ENCODE measurements at places on chromosomes 3 and 15. TPM values are rescaled to one million over a fixed set of nuclear protein-coding genes. Genes with fewer than 3 reads are reported as not detected.

The DIS3L gene
- total RNA-seq: 23.4 TPM

The ADAMTS17 gene
- 8.8 TPM for total RNA-seq

- no peaks in the 10 kb centered on the region for H3K27me3 ChIP-seq
- no peak overlapping the region for H3K4me3 ChIP-seq
- no peak for DNase-seq
- no peak overlapping the region for H3K27ac ChIP-seq
- H3K36me3 ChIP-seq: no peaks in the 10 kb centered on the region
These were observed 56.3 kb downstream of the ABI3BP start for GRCh38 chr3:100936931-100937330.

DNA sequence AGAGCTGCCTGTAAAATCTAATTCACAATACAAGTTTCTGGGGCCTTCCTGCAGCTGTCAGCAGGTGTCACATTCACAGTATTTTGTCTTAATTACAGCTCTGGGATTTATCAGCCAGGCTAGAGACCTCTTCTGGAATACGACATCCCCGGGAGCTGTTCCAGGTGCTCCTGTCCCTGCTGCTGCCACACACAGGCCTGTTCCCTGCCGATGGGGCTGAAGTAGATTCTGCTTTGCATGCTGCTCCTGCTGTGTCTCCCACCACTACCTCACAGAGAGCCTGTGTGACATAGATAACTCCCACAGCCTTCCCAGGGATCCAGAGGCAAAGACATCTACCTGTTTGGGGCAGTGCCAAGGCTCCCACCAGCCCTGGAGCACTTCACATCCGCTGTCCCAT is 20.4 kb downstream of the COLQ start:
- H3K27ac ChIP-seq: no peak overlapping the region
- DNase-seq: no peak
- no peaks in the 10 kb centered on the region for H3K36me3 ChIP-seq

GRCh38 chr3:126607214-126607908 is 47.6 kb downstream of the TXNRD3 start:
- no peaks in the 10 kb centered on the region for H3K36me3 ChIP-seq
- no peak overlapping the region for H3K4me3 ChIP-seq
- H3K27me3 ChIP-seq: no peaks in the 10 kb centered on the region
- no peaks in the 10 kb centered on the region for H3K4me1 ChIP-seq

DNA sequence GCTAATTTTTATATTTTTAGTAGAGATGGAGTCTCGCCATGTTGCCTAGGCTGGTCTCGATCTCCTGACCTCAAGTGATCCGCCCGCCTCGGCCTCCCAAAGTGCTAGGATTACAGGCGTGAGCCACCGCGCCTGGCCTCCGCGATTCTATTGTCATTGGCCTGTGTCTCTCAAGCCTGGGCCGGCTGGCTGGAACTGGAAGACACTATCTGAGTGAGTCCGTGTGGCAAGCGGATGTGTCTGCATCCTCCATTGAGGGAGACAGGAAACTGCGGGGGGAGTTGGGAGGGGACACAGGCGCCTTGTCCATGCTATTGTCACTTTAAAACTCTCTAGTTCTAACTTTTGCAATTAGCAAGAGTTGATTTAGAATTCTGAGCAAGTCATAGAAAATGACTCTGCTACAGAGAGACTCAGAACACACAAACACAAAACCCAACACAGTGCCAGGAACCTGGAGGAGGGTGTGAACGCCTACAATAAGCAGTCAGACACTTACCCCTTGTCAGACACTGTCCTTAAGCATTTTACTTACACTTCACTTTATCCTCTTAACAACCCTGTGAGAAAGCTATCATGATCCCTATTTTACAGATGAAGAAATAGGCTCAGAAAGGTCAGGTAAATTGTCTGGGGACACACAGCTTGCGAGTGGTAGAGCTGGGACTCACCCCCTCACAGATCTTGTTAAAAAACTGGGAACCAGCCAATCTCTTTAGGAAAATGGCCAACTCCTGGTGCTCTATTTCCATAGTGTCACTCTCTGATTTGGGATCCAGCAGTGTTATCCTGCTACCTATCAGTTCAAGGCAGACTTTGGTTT is 38.7 kb downstream of the ANP32A start:
- H3K4me1 ChIP-seq: no peaks in the 10 kb centered on the region
- H3K27ac ChIP-seq: no peak overlapping the region
- no peaks in the 10 kb centered on the region for H3K36me3 ChIP-seq
- DNase-seq: no peak
- no peak overlapping the region for H3K4me3 ChIP-seq

DNA sequence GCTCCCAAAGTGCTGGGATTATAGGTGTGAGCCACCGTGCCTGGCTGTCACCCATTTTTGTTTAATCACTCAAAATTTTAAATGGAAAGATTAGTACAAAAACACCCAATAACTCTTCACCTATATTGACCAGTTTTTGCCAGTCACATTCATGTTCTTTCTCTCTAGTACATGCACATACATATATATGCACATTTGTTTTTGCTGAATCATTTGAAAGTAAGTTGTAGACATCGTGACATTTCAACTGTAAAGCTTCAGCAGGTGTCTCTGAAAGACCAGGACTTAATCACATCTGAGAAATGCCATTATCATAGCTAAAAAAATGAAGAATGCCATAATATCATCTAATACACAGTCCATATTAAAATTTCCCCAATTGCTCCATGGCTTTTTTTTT is 6.5 kb upstream of the SEMA4B start:
- H3K27me3 ChIP-seq: no peaks in the 10 kb centered on the region
- peaks cover 19% of the 10 kb centered on the region for H3K4me1 ChIP-seq
- no peak for DNase-seq
- H3K27ac ChIP-seq: no peak overlapping the region

GRCh38 chr3:98343647-98344507 is 9.8 kb upstream of the OR5K4 start:
- H3K27ac ChIP-seq: no peak overlapping the region
- H3K4me1 ChIP-seq: no peaks in the 10 kb centered on the region
- no peaks in the 10 kb centered on the region for H3K27me3 ChIP-seq
- DNase-seq: no peak
- no peak overlapping the region for H3K4me3 ChIP-seq

- no peaks in the 10 kb centered on the region for H3K4me1 ChIP-seq
- H3K27me3 ChIP-seq: no peaks in the 10 kb centered on the region
- H3K36me3 ChIP-seq: no peaks in the 10 kb centered on the region
- no peak overlapping the region for H3K4me3 ChIP-seq
These were observed 243.2 kb upstream of the VEPH1 start for GRCh38 chr3:157746391-157746790.

DNA sequence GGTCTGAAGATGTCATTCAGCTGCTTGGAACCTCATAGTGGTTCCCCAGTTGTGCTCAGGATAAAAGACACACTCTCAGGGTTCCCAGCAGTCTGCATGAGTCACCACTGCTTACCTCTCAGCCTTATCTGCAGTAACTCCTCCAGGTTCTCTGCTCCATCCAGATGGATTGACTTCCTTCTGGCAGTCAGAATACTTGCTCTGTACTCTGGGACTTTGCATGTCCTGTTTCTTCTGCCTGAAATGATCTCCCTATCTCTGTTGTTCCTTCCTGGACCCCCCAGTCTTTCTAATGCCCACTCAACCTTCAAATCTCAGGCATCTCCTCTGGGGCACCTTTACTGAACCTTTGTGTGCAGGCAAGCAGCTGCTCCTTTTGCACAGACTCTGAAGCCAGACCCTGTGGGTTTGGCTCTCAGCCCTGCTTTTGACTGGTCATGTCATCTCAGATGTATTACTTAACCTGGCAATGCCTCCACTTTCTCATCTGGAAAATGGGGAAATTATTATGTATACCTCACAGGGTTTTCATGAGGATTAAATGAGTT is 38.4 kb downstream of the ITPR1 start:
- no peaks in the 10 kb centered on the region for H3K36me3 ChIP-seq
- H3K27me3 ChIP-seq: no peaks in the 10 kb centered on the region
- peaks cover 24% of the 10 kb centered on the region for H3K4me1 ChIP-seq
- DNase-seq: no peak
- no peak overlapping the region for H3K27ac ChIP-seq

GRCh38 chr3:48299746-48300712 is 33.4 kb downstream of the SPINK8 start:
- H3K36me3 ChIP-seq: no peaks in the 10 kb centered on the region
- H3K4me1 ChIP-seq: peaks cover 9% of the 10 kb centered on the region
- H3K27ac ChIP-seq: no peak overlapping the region
- H3K27me3 ChIP-seq: no peaks in the 10 kb centered on the region

DNA sequence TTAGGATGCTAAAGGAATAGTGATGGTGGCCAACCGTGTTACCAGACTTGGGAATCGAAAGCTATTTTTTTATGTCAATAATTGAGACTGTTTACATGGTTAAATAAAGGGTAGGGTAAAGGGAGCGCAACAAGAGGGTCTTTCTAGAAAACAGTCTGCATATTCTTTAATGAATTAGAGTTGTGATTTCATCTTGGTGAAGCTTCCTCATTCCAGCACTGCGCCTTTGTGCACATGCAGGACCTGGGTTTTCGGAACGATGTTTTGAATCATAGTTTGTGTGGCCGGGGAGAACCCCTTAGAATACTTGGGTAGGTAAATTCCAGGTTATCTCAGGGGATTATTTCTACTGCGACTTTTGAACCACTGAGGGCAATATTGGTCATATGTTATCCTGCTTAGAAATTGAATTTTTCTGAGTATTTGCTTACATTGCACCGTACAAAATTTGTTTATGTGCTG is 1.3 kb downstream of the PIK3CA start:
- no peak for DNase-seq
- H3K27ac ChIP-seq: peak overlapping the region; percentile 100
- peaks cover 5% of the 10 kb centered on the region for H3K4me1 ChIP-seq
- peak overlapping the region; percentile 91 for H3K4me3 ChIP-seq
- no peaks in the 10 kb centered on the region for H3K36me3 ChIP-seq
- no peaks in the 10 kb centered on the region for H3K27me3 ChIP-seq

- no peaks in the 10 kb centered on the region for H3K27me3 ChIP-seq
- no peak overlapping the region for H3K27ac ChIP-seq
- DNase-seq: no peak
These were observed 11.2 kb downstream of the ISLR2 start for GRCh38 chr15:74141591-74141990.

DNA sequence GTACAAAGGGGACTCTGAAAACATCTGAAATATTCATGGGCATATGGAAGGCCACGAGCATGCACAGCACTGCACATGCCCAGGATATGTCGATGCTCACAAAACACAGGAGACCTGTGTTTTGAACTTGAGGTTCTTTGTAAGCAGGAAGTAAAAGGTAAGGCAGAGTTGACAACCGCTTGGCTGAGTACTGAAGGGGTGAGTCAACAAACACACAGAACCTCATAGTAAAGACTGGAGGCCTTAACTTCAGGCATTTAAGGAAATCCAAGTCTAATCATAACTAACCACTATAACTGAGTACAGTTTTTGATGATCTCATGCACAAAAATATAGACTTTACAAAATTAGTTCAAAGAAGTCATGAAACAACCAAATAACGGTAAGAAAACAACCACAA is 80.6 kb downstream of the MYO9A start:
- no peak overlapping the region for H3K27ac ChIP-seq
- DNase-seq: no peak
- no peaks in the 10 kb centered on the region for H3K27me3 ChIP-seq
- H3K4me1 ChIP-seq: peaks cover 2% of the 10 kb centered on the region
- H3K4me3 ChIP-seq: no peak overlapping the region

GRCh38 chr3:49389297-49389696 is 22.5 kb downstream of the RHOA start:
- H3K27ac ChIP-seq: no peak overlapping the region
- no peaks in the 10 kb centered on the region for H3K27me3 ChIP-seq
- H3K4me3 ChIP-seq: no peak overlapping the region
- no peak for DNase-seq
- H3K36me3 ChIP-seq: no peaks in the 10 kb centered on the region
- peaks cover 5% of the 10 kb centered on the region for H3K4me1 ChIP-seq

DNA sequence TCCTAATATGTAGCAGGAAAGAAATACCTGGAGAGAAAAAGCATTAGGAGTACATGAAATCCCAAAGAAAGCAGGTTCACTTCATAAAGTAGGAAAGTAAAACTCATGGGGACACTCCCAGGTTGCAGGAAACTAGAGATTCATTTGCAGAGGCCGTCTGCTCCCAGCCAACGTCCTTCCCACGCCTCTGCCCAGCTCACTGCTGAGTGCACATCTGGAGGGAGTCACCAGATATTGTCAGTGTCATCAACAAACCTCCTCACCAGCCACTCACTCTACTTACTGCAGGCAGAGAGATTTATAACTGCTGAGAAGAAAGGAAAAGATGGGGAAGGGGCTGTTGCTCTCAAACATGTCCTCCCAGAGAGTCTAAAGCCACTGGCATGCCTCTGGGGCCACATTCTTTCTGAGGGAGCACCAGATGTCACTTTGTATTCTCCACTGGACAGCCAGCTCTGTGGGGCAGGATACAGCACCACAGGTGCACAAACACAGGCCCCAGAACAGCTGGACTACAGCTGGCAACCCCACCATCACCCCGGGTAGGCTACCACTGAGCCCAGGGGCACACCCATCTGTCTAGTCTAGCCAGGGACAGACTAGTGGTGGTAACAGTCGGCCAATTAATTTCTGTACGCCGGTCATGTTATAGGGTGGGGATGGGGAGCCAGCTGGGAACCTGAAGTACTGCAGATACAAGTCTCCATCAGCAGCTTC is 64.5 kb downstream of the NPTN start:
- no peak overlapping the region for H3K4me3 ChIP-seq
- no peaks in the 10 kb centered on the region for H3K4me1 ChIP-seq
- no peaks in the 10 kb centered on the region for H3K36me3 ChIP-seq
- H3K27me3 ChIP-seq: no peaks in the 10 kb centered on the region
- DNase-seq: no peak

DNA sequence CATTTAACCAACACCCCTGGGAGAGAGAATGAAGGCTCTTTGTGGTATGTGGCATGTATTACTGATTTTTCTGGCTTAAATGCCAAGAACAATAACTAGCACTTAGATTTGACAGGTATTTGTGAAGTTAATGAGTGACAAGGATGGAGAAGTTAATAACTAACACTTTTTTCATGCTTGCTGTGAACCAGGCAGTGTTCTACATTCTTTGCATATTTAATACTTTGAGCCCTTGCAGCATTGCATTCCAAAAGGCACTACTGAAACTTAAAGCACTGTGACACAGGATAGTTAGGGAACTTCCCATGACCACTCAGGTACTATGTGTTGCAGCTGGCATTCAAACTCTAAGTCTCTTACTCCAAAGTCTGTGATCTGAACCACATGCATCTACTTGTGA is 650.6 kb downstream of the ZPLD1 start:
- no peaks in the 10 kb centered on the region for H3K27me3 ChIP-seq
- no peak overlapping the region for H3K27ac ChIP-seq
- H3K4me3 ChIP-seq: no peak overlapping the region
- H3K4me1 ChIP-seq: no peaks in the 10 kb centered on the region
- no peaks in the 10 kb centered on the region for H3K36me3 ChIP-seq

All from ovary (tissue), 10 donors.